ENCODE measurements at places on chromosomes 7 and 10.

- no peak for DNase-seq
Measured at GRCh38 chr7:87204933-87205332, 14.6 kb downstream of the TMEM243 start.

GRCh38 chr7:74481458-74482196, 27.9 kb downstream of the GTF2IRD1 start:
- no peak for DNase-seq

DNA sequence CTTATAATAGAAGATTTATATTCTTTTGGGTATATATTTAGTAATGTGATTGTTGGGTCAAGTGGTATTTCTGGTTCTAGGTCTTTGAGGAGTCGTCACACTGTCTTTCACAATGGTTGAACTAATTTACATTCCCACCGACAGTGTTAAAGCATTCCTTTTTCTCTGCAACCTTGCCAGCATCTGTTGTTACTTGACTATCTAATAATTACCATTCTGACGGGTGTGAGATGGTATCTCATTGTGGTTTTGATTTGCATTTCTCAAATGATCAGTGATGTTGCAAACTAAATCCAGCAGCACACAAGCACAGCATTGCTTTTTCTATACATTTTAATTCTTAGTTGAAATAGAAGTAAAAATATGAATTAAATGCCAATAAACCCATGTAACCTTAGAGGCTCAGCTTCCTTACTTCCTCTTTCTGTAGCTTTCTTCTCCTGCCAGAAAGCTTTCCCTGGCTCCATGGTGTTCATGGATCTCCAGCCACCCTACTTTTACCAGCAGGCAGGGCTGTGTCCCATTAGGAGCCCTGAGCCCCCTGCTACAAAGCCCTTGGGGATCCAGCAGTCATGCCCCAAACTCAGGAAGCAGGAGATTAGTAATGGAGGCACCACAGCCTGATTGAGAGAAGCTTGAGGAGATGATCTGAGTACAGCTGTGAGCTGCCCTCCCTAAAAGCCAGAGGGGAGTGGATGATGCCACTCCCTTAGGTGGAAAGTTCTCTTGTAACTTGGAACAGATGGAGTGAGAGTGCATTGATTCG, 158.6 kb downstream of the TMEM178B start:
- DNase-seq = no peak

DNA sequence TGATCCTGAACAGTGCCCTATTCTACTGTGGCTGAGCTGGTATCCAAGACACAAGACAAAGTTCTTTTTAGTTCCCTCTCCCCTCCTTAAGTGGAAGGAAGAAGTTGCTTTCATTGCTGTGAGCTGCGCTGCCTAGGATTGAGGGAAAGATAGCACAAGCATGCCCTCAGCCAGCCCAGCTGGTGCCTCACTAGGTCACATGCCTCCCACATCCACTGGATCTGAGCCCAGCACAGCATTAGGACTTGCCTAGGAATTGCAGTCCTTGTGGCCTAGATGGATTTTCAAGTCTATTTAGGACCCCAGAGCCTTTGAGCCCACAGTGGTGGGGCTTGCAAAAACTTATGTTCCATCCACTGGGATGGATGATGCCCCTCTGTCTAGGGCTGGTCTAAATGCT, 214.2 kb downstream of the ZNF248 start:
- DNase-seq = no peak

Data from sciatic nerve (tissue), 2 donors.